HEK293T (cell line): ENCODE measurements at places on chromosomes 1 and 21.

DNA sequence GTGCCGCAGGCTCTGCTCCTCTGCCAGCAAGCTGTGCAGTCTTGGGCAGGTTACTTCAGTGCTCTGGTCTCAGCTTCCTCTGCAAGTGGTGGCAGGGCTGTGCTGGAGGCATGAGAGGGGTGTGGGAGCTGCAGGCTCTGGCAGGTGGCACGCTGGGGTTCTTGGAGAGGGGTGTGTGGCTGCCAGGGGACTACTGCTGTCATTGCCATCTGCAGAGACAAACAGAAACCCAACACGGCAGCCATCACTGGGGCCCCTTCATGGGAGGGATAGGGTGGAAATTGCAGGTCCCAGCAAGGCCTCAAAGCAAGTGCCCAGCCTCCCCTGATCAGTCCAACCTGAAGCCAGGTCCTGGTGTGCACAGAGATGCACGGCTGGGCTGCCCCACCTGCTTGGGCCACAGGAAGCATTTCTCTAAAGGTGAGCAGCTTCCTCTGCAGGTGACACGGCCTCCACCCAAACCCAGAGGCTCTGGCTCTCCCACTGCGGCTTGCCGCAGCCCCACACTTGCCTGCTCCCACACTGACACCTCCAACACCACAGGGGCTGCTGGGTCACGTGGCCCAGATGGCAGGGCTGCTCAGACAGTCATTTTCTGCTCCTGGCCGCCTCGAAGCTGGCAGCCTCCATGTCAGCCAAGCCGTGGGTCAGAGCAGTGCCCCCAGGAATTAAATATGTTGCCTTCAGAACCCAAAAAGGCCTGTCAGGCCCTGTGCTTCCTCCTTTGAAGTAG is 4.1 kb upstream of the COL6A2 start:
- DNase-seq: no peak

- DNase-seq: no peak
Measured at GRCh38 chr1:169111472-169111871, 5.0 kb downstream of the ATP1B1 start.

- DNase-seq: no peak
Measured at GRCh38 chr1:41560496-41560895, 76.0 kb upstream of the EDN2 start.

DNA sequence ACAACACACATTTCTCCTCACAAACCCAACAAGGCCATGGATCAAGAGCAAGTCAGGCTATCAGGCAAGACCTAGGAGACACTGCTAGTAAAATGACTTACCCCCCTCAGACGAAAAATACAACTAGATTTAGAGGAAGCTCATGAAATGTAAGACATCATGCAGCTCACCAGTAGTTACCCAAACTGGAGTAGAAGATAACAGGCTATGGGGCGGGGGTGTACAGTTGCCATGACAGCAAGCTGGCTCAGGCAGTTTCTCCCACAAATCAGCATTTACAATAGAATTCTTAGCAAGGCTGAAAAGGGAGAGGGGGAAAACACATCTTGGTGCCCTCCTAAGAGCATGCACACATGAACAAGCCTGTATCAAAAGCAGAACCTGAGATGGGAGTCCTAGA is 13.9 kb downstream of the TPM3 start:
- no peak for DNase-seq

DNA sequence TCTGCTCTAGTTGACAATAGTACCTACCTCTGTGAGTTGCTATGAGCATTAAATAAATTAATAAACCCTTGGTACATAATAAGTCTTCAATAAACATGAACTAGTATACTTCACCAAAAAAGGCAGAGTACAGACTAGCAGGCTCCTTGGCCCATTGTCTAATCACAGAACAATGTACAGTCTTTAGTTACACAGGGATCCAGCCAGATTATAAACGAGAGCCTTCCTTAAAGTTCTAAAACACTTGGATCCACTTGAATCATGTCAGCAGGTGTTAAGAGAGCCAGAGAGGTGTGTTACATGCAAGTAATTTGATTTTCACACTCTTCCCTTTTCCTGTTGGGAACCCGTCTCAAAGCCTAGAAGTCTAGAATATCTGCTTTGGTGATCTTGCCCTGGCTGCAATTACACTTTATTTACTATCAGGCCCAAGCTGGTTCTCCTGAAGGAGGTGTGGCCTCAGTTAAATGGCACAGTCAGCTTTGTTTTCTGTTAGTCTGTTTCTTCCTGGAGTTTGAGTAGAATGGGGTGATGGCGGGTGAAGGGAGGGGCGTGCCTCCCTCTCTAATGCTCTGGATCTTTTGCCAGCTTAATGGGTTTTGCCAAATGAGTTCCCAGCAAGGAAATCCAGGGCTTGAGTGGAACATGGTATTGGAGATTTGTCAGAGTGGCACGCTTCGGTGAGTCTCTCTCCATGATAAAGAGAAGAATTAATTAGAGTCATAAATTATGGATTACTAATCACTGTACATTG is 570.9 kb upstream of the CAMK1G start:
- DNase-seq: no peak

- DNase-seq: no peak
Measured at GRCh38 chr1:230798491-230798890, 51.3 kb downstream of the CAPN9 start.

GRCh38 chr21:31778546-31778945 is 46.6 kb upstream of the SCAF4 start:
- DNase-seq: no peak

- DNase-seq: no peak
Measured at GRCh38 chr1:202553560-202554038, 156.7 kb downstream of the SYT2 start.

DNA sequence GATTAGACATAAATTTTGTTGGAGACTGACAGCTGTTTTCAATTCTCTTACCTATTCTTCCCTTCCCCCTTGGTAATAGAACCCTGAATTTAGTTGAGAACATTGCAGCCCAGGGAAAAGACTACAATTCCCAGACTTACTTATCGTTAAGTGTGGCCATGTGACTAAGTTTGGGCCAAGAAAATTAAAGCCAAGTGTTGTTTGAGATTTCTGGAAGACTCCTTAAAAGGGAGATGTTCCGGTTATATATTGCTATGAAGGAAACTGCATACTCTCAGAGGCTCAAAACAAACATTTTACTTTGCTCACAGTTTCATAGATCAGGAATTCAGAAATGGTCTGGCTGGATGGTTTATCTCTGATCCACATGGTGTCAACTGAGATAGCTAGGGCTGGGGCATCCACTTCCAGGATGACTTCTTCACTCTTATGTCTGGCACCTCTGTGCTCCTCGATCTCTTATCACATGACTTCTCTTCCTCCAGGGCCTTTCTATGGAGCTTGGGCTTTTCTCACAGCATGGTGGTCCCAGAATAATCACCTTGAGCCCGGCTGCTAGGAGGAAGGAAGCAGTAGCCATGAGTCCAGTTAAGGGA is 22.4 kb upstream of the CD34 start:
- DNase-seq: no peak

- DNase-seq: no peak
Measured at GRCh38 chr1:225427235-225428067, at the start of gene LBR. LBR (minus strand) TSS chr1:225428038; CDS start chr1:225424075, 3,963 bp downstream.

GRCh38 chr1:66927528-66927927 is 2.7 kb downstream of the MIER1 start:
- no peak for DNase-seq

DNA sequence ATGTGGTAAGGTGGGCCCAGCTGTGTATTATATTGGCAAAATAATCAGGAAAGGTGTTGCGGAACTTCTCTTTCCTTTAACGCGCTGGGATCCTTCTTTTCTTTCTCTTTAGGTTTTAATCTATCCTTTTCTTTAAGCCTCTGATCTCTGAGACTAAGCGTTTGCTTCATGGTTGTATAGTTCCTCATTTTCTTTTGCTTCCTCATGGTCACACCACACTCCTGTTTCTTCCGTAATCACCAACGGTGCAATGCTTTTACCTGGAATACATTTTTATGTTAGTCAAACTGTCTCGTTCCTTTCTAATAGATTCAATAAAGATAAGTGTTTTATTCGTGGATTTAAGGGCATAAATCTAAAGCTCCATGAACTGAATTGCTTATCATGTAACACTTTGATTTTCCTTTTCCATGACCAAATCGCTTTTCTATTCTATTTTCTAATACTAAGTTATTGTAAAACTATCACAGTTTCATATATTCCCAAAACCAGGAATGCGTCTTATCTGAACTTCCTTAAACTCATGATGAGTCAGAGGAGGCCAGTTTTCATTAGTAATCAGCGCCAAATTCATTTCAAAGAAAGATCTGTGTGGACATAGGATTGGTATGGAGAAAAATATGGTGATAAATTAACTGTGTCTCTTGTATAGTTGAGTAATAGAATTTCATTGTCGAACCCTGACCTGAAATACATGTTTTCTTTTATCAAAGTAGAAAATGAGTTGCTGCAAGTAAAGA is 12.2 kb downstream of the SDCCAG8 start:
- DNase-seq: no peak

DNA sequence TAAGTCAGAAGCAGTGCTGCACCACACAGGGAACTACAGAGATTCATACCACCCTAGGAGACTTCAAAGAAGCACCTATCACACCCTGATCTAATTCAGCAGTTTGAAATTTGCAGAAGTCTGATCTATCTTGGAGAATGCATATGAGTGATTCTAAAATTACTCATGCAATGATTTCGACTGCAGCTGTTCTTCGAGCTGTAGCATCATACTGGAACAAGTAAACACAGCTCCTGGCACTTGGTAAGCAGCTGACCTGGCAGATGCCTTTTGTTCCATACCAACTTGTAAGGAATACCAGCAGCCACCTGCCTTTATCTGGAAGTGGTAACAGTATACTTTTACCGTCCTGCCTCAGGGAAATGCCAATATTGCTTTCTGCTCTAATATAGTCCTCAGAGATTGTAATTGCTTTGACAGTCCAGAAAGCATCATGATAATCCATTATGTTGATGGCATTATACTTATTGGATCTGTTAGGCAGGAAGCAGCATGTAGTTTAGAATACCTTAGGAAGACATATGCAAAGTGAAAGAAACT is 25.7 kb downstream of the AADACL4 start:
- DNase-seq: no peak

- DNase-seq: no peak
Measured at GRCh38 chr1:175635092-175635491, 108.3 kb downstream of the TNR start.

GRCh38 chr1:156608036-156608674 is 6.9 kb upstream of the GPATCH4 start:
- peak; percentile 78 for DNase-seq

GRCh38 chr21:20730441-20730840 is 267.8 kb upstream of the NCAM2 start:
- DNase-seq: no peak

GRCh38 chr1:43414634-43415223 is 25.0 kb downstream of the SZT2 start:
- peak; percentile 70 for DNase-seq

DNA sequence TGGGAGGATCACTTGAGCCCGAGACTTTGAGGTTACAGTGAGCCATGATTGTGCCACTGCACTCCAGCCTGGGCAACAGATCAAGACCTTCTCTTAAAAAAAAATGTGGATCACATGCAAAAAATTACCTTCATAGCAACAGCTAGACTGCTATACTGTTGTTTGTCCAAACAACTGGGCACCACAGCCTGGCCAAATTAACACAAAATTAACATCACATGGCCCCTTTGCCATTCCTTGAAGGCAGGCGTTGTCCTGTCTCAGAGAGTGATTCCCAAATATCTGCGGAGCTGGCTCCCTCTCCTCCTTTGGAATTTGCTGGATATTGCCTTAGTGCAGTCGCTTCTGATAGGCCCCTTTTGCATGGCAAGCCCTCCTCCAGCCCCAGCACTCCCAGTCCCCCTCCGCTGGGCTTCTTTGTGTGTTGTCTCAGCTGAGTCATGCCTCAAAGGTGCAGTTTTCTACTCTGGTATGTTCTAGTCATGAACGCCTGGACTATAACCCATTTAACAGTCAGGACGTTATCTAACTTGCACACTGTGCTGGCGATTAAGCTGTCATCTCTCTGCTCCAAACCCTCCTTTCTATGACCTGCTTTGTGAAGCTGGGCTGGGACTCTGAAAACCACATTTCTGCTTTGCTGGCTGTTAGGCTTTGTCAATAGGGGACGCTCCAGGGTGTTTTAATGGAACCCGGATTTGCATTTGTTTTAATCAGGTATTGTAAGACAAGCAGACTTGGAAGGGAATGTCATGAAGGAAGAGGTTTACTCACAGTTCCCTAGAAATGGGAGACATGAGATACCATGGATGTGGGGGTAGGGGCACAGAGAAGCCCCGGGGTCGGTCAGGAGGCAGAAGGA is 20.1 kb upstream of the HPCAL4 start:
- DNase-seq: no peak

DNA sequence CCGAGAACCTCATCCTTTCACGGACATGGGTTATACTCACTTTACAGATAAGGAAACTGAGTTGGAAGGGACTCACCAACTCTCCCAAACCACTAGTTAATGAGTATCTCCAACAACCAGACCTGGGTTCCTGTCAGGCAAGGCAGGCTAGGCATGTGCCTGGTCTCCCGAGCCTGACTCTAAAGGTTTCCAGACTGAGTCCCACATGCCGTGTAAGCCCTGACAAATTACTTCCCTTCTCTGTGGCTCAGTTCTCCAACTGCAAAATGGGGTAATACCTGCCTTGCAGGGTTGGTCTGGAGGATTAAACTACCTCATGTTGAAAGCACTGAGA is 34.3 kb downstream of the SSBP3 start:
- no peak for DNase-seq

DNA sequence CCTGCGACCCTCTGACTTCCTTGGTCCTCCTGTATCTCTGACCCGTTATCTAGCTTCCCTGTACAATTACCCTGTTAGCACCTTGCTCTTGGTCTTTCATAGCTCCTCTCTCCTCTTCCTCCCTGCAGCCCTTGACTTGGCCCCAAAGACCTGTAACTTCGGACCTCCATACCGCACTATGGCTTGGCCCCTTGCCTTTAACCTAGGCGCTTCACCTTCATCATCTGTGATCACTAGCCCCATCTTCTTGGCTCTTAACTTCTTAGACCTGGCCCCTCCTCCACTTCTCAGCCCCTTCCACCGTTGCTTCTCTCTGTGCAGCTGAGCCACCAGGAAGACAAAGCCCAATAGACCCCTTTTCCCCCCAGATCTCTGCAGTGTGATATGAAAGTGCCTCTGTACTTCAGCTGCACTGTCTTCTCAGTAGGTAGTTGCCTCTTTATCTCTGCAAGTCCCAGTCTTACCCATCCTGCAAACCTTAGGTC is 740 bp downstream of the ZNF691 start:
- no peak for DNase-seq

GRCh38 chr1:43015269-43015668 is 56.6 kb upstream of the SLC2A1 start:
- DNase-seq: no peak

- DNase-seq: no peak
Measured at GRCh38 chr1:3922851-3923250, 22.8 kb upstream of the C1orf174 start.

- no peak for DNase-seq
Measured at GRCh38 chr1:51347398-51348146, 17.2 kb upstream of the TTC39A start.
